ENCODE measurements at places on chromosomes 3 and 15. TPM values are rescaled to one million over a fixed set of nuclear protein-coding genes. Genes with fewer than 3 reads are reported as not detected.

- no peaks in the 10 kb centered on the region for H3K4me1 ChIP-seq
- H3K36me3 ChIP-seq, result no peaks in the 10 kb centered on the region
- no peak overlapping the region for H3K4me3 ChIP-seq
Measured at GRCh38 chr3:38084334-38085310, 45.6 kb downstream of the DLEC1 start.

- no peaks in the 10 kb centered on the region for H3K36me3 ChIP-seq
- no peaks in the 10 kb centered on the region for H3K27me3 ChIP-seq
- no peak overlapping the region for H3K27ac ChIP-seq
Measured at GRCh38 chr3:42886294-42886822, 10.7 kb upstream of the CYP8B1 start.

- H3K4me1 ChIP-seq, result no peaks in the 10 kb centered on the region
- no peaks in the 10 kb centered on the region for H3K36me3 ChIP-seq
- H3K27me3 ChIP-seq, result no peaks in the 10 kb centered on the region
- no peak overlapping the region for H3K4me3 ChIP-seq
Measured at GRCh38 chr3:851098-851790, 241.6 kb upstream of the CNTN6 start.

- H3K27me3 ChIP-seq, result no peaks in the 10 kb centered on the region
- no peak for DNase-seq
- H3K4me1 ChIP-seq, result peaks cover 6% of the 10 kb centered on the region
- no peak overlapping the region for H3K27ac ChIP-seq
- no peaks in the 10 kb centered on the region for H3K36me3 ChIP-seq
Measured at GRCh38 chr3:177102553-177102952, 94.7 kb downstream of the TBL1XR1 start.

DNA sequence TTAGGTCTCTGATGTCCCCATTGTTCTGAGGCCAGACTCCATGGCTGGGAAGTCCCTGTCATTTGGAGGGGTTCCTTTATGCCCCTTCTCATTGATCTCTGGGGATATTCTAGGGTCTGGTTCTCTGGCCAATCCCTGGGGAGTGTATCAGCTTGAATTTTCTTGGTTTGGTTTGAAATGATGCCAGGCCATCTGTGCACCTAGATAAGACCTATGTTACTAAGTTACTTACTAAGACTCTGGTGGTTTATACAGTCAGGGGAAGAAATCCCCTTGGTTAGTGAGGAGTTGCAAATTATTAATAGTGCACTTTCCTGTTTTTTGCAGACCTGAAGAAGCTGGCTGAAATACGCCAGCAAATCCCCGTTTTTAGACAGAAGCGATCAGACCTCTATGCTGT lies 20.3 kb downstream of the NIT2 start:
- H3K27ac ChIP-seq, result no peak overlapping the region
- H3K27me3 ChIP-seq, result no peaks in the 10 kb centered on the region
- H3K4me3 ChIP-seq, result no peak overlapping the region
- DNase-seq, result no peak
- H3K36me3 ChIP-seq, result peaks cover 3% of the 10 kb centered on the region

GRCh38 chr15:58598829-58599210 lies 150.7 kb downstream of the ADAM10 start:
- no peaks in the 10 kb centered on the region for H3K36me3 ChIP-seq
- no peaks in the 10 kb centered on the region for H3K4me1 ChIP-seq
- DNase-seq, result no peak
- H3K27ac ChIP-seq, result no peak overlapping the region
- H3K27me3 ChIP-seq, result no peaks in the 10 kb centered on the region

GRCh38 chr3:140365872-140366697 lies 311.8 kb upstream of the TRIM42 start:
- DNase-seq, result no peak
- no peaks in the 10 kb centered on the region for H3K36me3 ChIP-seq
- no peaks in the 10 kb centered on the region for H3K27me3 ChIP-seq
- no peaks in the 10 kb centered on the region for H3K4me1 ChIP-seq
- no peak overlapping the region for H3K4me3 ChIP-seq
- H3K27ac ChIP-seq, result no peak overlapping the region

DNA sequence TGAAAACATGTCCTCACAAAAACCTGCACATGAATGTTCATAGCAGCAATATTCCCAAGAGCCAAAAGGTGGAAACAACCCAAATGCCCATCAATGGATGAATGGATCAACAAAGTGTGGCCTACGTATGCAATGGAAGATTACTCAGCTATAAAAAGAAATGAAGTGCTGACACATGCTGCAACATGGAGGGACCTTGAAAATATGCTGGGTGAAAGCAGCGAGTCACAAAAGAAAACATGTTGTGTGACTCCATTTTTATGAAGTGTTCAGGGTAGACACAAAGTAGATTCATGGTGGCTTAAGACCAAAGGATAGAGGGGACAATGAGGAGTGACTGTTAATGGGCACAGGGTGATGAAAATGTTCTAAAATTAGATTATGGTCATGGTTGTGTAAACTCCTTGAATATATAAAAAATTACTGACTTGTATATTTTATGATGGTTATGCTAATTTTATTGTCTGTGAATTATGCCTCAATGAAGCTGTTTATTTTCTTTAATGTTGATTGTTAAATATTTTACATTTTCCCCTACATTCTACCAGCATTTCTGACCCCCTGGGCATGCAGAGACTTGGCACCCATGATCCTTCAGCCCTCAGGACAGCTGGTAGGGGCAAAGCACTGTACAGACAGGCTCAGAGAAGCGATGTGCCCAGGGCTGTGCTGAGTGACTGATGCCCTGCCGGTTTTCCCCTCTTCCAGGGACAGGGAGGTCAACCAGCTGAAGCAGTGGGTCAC lies 37.8 kb downstream of the CFAP100 start:
- DNase-seq, result no peak
- H3K27ac ChIP-seq, result no peak overlapping the region
- no peak overlapping the region for H3K4me3 ChIP-seq
- H3K27me3 ChIP-seq, result no peaks in the 10 kb centered on the region
- no peaks in the 10 kb centered on the region for H3K4me1 ChIP-seq

GRCh38 chr3:14518893-14519292 lies 21.2 kb downstream of the GRIP2 start:
- H3K4me3 ChIP-seq, result no peak overlapping the region
- no peaks in the 10 kb centered on the region for H3K4me1 ChIP-seq
- H3K36me3 ChIP-seq, result no peaks in the 10 kb centered on the region
- H3K27ac ChIP-seq, result no peak overlapping the region

DNA sequence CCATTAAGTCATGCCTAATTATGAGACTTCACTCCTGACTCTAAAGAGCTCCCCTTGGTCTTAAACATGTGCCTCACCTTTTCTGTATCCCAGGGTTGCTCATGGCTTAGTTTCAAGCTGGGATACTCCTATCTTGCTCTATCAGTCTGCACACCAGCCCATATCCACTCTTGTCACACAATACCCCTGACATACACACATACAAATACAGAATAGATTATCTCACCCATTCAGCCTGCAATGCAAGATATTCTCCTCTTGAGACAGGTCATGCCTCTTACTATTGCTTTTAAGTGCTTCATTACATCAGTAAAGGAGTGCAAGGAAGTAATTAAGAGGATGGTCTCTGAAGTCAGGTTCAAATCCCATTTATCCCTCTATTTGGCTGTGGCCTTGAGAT lies 587.3 kb downstream of the IGSF11 start:
- no peaks in the 10 kb centered on the region for H3K4me1 ChIP-seq
- no peaks in the 10 kb centered on the region for H3K36me3 ChIP-seq
- no peak overlapping the region for H3K4me3 ChIP-seq
- no peak for DNase-seq
- no peak overlapping the region for H3K27ac ChIP-seq

- no peaks in the 10 kb centered on the region for H3K27me3 ChIP-seq
- no peak overlapping the region for H3K4me3 ChIP-seq
- DNase-seq, result no peak
- no peaks in the 10 kb centered on the region for H3K36me3 ChIP-seq
Measured at GRCh38 chr3:143413372-143413771, 293.8 kb downstream of the CHST2 start.

DNA sequence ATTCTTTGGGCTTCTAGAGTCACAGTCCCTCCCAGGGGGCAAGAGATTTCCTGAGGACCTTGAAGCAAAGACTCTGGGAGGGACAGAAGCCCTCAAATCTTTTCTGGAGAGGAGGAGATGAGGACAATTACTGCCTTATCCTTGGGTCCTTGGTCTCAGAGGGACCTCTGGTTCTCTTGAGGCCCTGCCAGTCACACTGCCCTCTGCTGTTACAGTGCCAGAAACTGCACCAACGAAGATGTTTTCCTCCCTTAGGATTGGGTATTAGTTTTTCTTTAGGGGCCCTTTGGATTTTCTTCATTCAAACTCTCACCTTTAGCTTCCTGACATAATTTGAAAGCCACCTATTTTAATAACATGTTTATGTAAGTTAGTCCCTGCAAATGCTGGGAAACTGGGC lies 58.2 kb upstream of the SCN5A start:
- no peaks in the 10 kb centered on the region for H3K36me3 ChIP-seq
- no peak for DNase-seq
- no peak overlapping the region for H3K4me3 ChIP-seq
- no peaks in the 10 kb centered on the region for H3K27me3 ChIP-seq
- H3K27ac ChIP-seq, result no peak overlapping the region

GRCh38 chr3:15805756-15806266 lies 8.0 kb upstream of the ANKRD28 start:
- H3K4me1 ChIP-seq, result no peaks in the 10 kb centered on the region
- no peak overlapping the region for H3K4me3 ChIP-seq
- peak overlapping the region; percentile 16 for H3K27ac ChIP-seq
- H3K36me3 ChIP-seq, result no peaks in the 10 kb centered on the region
- no peaks in the 10 kb centered on the region for H3K27me3 ChIP-seq
- no peak for DNase-seq

- H3K4me3 ChIP-seq, result no peak overlapping the region
- H3K27me3 ChIP-seq, result no peaks in the 10 kb centered on the region
- no peak for DNase-seq
Measured at GRCh38 chr3:172276103-172276502, 172.2 kb downstream of the GHSR start.

DNA sequence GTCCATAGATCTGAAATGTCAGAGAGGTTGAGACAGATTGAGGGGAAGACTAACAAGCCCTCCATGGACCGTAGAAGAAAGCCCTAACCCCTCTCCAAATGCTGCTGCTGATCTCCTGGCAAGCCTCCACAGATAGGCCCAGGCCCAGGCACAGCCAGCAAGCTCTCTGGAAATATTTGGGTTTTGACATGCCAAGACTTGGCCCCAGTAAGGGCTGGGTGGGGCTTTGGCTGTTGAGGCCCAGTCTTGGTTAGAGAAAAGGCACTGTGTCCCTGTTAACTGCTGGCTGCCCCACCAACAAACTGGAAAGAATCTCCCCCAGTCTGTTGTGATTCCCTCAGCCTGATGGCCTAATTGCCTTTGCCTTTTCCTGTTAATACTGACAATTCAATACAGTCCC lies 208.8 kb upstream of the CTDSPL start:
- no peak overlapping the region for H3K4me3 ChIP-seq
- no peaks in the 10 kb centered on the region for H3K27me3 ChIP-seq
- H3K27ac ChIP-seq, result peak overlapping the region; percentile 45
- no peak for DNase-seq
- no peaks in the 10 kb centered on the region for H3K36me3 ChIP-seq
- no peaks in the 10 kb centered on the region for H3K4me1 ChIP-seq

DNA sequence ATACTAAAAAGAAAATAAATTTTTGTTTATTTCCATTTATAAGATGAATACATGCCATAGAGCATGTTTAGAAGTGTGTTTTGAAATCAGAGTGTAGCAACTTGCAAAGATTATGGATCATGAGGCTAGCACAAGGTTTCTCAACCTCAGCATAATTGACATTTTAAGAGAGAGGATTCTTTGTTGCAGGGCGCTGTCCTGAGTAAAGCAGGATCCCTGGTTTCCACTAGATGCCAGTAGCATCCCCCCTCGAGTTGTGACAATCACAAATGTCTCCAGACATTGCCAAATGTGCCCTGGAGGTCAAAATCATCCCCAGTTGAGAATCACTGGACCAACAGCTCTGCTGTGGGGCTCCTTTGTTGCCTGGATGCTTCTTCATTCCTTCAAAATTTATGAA lies 128.5 kb upstream of the RBMS3 start:
- no peaks in the 10 kb centered on the region for H3K27me3 ChIP-seq
- H3K36me3 ChIP-seq, result no peaks in the 10 kb centered on the region
- DNase-seq, result no peak
- H3K4me1 ChIP-seq, result no peaks in the 10 kb centered on the region
- H3K27ac ChIP-seq, result no peak overlapping the region

- no peaks in the 10 kb centered on the region for H3K27me3 ChIP-seq
- peaks cover 37% of the 10 kb centered on the region for H3K4me1 ChIP-seq
- H3K4me3 ChIP-seq, result peak overlapping the region; percentile 27
- H3K36me3 ChIP-seq, result no peaks in the 10 kb centered on the region
- peak; percentile 50 for DNase-seq
- H3K27ac ChIP-seq, result peak overlapping the region; percentile 48
Measured at GRCh38 chr3:13019243-13020095, 53.8 kb downstream of the IQSEC1 start.

DNA sequence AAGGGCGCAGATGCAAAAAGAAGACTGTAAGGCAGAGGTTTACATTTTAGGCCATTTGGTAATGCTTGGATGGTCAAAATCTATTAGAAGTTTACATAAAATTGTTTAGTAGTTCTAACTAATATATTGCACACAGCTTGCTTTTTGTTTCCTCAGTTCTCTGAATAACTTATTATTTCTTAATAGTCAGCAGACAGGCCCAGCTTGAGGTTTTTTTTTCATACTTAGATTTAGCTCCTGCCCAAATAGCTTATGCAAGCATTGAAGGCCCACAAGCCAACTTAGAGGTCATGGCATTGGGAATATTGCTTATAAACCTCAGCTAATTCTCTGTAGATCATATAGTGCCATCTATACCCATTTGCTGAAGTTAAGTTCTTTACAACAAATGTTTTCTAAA lies 172.5 kb downstream of the RAP2B start:
- no peaks in the 10 kb centered on the region for H3K27me3 ChIP-seq
- no peak for DNase-seq
- H3K4me3 ChIP-seq, result no peak overlapping the region
- H3K4me1 ChIP-seq, result no peaks in the 10 kb centered on the region
- H3K36me3 ChIP-seq, result no peaks in the 10 kb centered on the region

- no peaks in the 10 kb centered on the region for H3K27me3 ChIP-seq
- peak overlapping the region; percentile 73 for H3K4me3 ChIP-seq
- no peaks in the 10 kb centered on the region for H3K4me1 ChIP-seq
- H3K36me3 ChIP-seq, result no peaks in the 10 kb centered on the region
Measured at GRCh38 chr15:99925661-99926461, 192.6 kb upstream of the LYSMD4 start.

GRCh38 chr3:35760146-35760545 lies 120.8 kb downstream of the ARPP21 start:
- H3K4me3 ChIP-seq, result no peak overlapping the region
- H3K27me3 ChIP-seq, result no peaks in the 10 kb centered on the region
- no peak overlapping the region for H3K27ac ChIP-seq
- H3K36me3 ChIP-seq, result no peaks in the 10 kb centered on the region
- H3K4me1 ChIP-seq, result no peaks in the 10 kb centered on the region
- no peak for DNase-seq

Gene BFSP2
- total RNA-seq, result not detected

Gene GOLGA8S
- total RNA-seq, result 0.44 TPM

Gene SLC25A38
- total RNA-seq, result 30.9 TPM

Gene BNIP2
- total RNA-seq, result 167 TPM

Gene ZCWPW2
- 2.3 TPM for total RNA-seq

Gene ZNF80
- 0.16 TPM for total RNA-seq

Gene GP5
- not detected for total RNA-seq

Gene LRTM1
- not detected for total RNA-seq

Gene WDR93
- 1.0 TPM for total RNA-seq

Gene MCF2L2
- total RNA-seq, result 1.5 TPM

Gene ADGRG7
- not detected for total RNA-seq

Data from breast epithelium (tissue), 4 donors.